Fibroblast of the aortic adventitia (primary cell): ENCODE measurements at places on chromosomes 12 and 14. TPM values are rescaled to one million over a fixed set of nuclear protein-coding genes. Genes with fewer than 3 reads are reported as not detected.

The HOXC12 gene
- not detected in 2 replicates for total RNA-seq

The KRT72 gene
- total RNA-seq, result not detected in 2 replicates

The ACVRL1 gene
- 50.3 and 56.5 TPM in 2 replicates for total RNA-seq

The KITLG gene
- total RNA-seq, result 15.1 and 110 TPM in 2 replicates

The HVCN1 gene
- total RNA-seq, result 0.74 and 2.6 TPM in 2 replicates

The PALS1 gene
- total RNA-seq, result 23.6 and 28.4 TPM in 2 replicates

The SMIM10L1 gene
- total RNA-seq, result 6.5 and 8.3 TPM in 2 replicates

The DDN gene
- 0.08 and 0.09 TPM in 2 replicates for total RNA-seq

The NRXN3 gene
- 0.18 and 0.41 TPM in 2 replicates for total RNA-seq

The TAS2R42 gene
- not detected in 2 replicates for total RNA-seq

The KERA gene
- not detected in 2 replicates for total RNA-seq

The ZNF605 gene
- total RNA-seq, result 14.6 and 18.3 TPM in 2 replicates

The ESR2 gene
- under 0.01 and 0.16 TPM in 2 replicates for total RNA-seq

The SOAT2 gene
- 0.09 TPM in 1 of 2 replicates, not detected in the other for total RNA-seq

The SLC17A8 gene
- not detected in 2 replicates for total RNA-seq

The KRT73 gene
- not detected in 2 replicates for total RNA-seq

The PLBD1 gene
- total RNA-seq, result 2.4 and 3.4 TPM in 2 replicates

The FGD6 gene
- 12.5 and 13.1 TPM in 2 replicates for total RNA-seq

The TAC3 gene
- not detected in 2 replicates for total RNA-seq

The PTPRB gene
- total RNA-seq, result 3.6 and 5.6 TPM in 2 replicates

The SIX4 gene
- total RNA-seq, result 4.0 and 16.3 TPM in 2 replicates

The C12orf54 gene
- total RNA-seq, result not detected in 2 replicates

The TMTC1 gene
- total RNA-seq, result 12.8 and 54.9 TPM in 2 replicates

The TAS2R30 gene
- total RNA-seq, result 6.9 and 16.4 TPM in 2 replicates

The OTOGL gene
- 0.16 and 0.27 TPM in 2 replicates for total RNA-seq

The LRCOL1 gene
- total RNA-seq, result not detected in 2 replicates

The MRPL52 gene
- total RNA-seq, result 14.2 and 69.9 TPM in 2 replicates

The CCDC38 gene
- total RNA-seq, result not detected in 2 replicates

The SRRM4 gene
- total RNA-seq, result not detected in 2 replicates

The TPPP2 gene
- total RNA-seq, result not detected in 2 replicates

The GALNT9 gene
- total RNA-seq, result 0.49 TPM in 1 of 2 replicates, not detected in the other

The EFS gene
- 4.6 and 10.8 TPM in 2 replicates for total RNA-seq

The P2RX2 gene
- not detected in 2 replicates for total RNA-seq

The SLC24A4 gene
- 0.08 TPM in 1 of 2 replicates, not detected in the other for total RNA-seq

The RPL6 gene
- 1,546 and 1,914 TPM in 2 replicates for total RNA-seq

The PTPN21 gene
- 10.3 and 16.2 TPM in 2 replicates for total RNA-seq

The SYT10 gene
- not detected in 2 replicates for total RNA-seq

The DPY19L2 gene
- total RNA-seq, result 2.3 and 7.1 TPM in 2 replicates

The ATP2A2 gene
- 99.7 and 139 TPM in 2 replicates for total RNA-seq

The DHH gene
- total RNA-seq, result 0.41 TPM in 1 of 2 replicates, not detected in the other

The HOXC10 gene
- total RNA-seq, result 0.25 TPM in 1 of 2 replicates, not detected in the other

The CCDC197 gene
- not detected in 2 replicates for total RNA-seq

The DAO gene
- total RNA-seq, result not detected in 2 replicates

The SDR9C7 gene
- total RNA-seq, result not detected in 2 replicates

The JPH4 gene
- total RNA-seq, result not detected in 2 replicates

The AREL1 gene
- 21.8 and 27.1 TPM in 2 replicates for total RNA-seq
